ENCODE measurements at places on chromosomes 2 and 18.

DNA sequence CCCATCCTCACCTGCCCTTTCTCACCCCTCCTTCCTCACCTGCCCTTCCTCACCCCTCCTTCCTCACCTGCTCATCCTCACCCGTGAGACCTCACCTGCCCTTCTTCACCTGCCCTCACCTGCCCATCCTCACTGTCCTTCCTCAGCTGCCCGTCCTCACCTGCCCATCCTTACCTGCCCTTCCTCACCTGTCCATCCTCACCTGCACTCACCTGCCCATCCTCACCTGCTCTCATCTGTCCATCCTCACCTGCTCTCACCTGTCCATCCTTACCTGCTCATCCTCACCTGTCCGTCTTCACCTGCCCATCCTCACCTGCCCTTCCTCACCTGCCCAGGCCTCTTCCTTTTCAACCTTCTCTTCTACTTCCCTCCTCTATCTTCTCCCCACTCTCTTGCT lies 34.4 kb downstream of the KCNG2 start:
- no peak for DNase-seq

- no peak for DNase-seq
Observed at GRCh38 chr2:62222674-62223073, 26.8 kb downstream of the B3GNT2 start.

DNA sequence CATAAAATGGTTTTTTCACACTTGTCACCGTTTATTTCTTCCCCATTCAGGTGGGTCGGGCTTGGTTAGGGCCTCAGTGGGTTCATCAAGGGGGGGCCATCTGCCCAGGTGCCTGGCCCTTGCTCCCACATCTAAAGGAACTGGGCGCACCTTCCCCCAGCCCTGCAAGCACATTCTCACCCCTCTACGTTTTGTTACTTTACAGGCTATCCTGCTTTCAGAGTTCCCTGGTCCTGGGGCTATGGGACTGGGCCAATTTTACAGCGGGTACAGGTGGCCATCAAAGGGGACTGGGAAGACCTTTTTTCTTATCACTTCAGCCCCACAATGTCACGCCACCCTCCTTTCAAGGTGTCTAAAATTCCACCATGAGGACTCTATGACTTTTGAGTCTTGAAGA lies 71.8 kb upstream of the HAAO start:
- DNase-seq: no peak

- DNase-seq: no peak
Observed at GRCh38 chr2:224860786-224861185, 144.6 kb upstream of the CCDC195 start.

DNA sequence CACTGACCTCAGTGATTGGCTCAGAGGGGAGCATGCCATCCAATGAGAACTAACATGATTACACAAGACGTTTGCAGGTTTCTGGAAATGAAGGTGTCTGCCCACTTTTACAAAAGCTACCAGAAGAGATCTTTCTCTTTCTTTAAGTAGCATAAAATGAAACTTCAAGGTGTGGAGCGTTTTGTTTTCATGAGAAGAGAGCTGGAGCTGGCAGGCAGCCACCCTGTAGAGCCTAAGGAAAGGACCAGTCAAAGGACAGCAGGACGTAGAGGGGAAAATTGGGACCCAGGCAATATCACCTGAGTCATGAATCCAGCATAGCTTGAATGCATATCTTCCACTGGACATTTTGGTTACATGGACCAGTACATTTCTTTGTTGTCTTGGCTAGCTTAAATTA lies 331.0 kb downstream of the EPHA4 start:
- DNase-seq: no peak

DNA sequence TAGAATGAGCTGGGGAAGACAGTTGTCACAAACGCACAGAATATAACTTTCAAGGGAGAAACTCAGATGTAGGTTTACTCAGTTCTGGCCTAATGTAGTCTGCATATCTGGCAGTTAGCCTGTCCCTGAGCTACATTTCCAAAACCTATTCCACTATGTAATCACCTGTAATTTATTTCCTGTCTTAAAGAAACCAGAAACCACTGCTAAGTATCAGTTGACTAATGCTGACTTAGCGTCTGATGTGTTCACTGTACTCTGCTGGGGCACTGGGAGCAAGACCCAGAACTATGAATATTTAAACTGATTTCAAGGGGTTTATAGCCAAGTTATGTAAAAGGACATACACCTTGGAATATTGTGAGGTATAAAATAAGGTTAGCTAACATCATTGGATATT lies 1995.2 kb upstream of the PIK3C3 start:
- no peak for DNase-seq

Measured in activated CD4-positive, CD25-positive, alpha-beta regulatory T cell treated with anti-CD3 and anti-CD28 coated beads, Interleukin-2, amount 50 U/mL, for 16 hours (primary cell).